ENCODE measurements at places on chromosomes 4 and X.

- no peak for DNase-seq
Measured at GRCh38 chr4:152157629-152158028, 378.3 kb downstream of the FBXW7 start.

DNA sequence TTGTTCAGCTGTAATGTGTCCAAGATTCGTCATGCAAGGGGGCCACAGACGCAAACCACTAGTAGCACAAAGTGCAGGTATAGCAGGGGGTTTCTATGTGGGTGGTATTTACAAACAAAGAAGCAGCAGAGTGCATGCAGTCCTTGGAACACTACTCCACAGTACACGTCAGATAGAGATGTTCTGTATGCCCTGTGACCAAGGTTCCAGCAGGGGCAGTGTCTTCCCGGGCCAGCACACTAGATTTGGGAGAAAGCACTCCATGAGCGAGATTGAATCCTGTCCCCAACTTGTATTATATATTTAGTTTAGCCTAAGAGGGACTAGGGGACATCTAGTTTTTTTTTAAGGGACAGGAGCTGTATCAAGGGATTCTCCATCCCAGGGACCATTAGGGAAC is 54.4 kb upstream of the ESX1 start:
- no peak for DNase-seq

GRCh38 chrX:139930916-139931645 is 1.8 kb downstream of the ATP11C start:
- peak; percentile 6 for DNase-seq

GRCh38 chr4:88058295-88058694 is 50.9 kb downstream of the PKD2 start:
- no peak for DNase-seq

DNA sequence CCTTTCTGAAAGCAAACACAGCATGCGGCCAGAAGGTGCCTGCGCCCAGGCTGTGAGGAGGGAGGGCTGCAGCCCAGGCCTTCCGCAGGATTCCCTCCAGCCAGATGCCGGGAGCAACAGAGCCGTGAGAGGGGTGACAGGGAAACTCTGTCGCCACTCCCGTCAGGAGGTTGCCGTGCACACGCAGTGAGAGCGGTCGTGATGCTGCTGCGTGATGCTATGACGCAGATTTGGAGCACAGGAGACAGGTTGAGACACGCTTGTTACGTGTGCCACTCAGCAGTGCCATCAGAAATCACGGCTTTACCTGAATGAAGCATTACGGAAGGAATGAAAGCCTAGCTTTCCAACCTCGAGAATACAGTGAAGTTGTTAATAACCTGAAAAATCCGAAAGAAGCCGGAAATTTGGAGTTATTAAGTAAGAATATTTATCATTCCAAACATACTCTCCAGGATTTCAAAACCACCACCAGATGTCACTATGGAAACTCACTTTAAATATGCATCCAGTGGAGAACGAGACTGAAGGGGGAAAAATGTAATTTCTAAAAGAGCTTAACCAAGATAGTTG is 54.4 kb downstream of the FAT1 start:
- peak; percentile 4 for DNase-seq

- DNase-seq: no peak
Measured at GRCh38 chrX:6225911-6226595, 2.6 kb downstream of the NLGN4X start.

- no peak for DNase-seq
Measured at GRCh38 chr4:2280531-2281300, 18.8 kb upstream of the MXD4 start.

- no peak for DNase-seq
Measured at GRCh38 chrX:131279617-131280016, 9.5 kb downstream of the IGSF1 start.

DNA sequence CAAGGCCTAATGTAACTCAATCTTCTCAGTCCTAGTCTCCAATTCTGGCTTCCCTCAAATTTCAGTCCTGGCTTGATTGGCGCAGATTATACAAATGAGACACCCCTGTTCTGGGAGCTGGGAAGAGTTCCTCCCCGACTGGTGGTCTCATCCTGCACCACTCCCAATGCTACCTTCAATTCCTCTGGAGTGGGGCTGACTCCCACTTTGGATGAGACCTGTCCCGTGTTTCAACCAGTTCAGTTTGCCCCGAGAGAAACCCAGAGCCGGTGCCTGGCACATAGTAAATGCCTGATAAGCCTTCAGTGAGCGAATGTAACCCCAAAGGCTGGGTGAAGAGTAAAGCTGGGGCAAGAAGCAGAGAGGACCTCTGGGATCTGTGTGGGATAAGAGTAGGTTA is 4.0 kb upstream of the SYP start:
- no peak for DNase-seq

GRCh38 chr4:7280926-7281690 is 88.8 kb downstream of the SORCS2 start:
- no peak for DNase-seq

DNA sequence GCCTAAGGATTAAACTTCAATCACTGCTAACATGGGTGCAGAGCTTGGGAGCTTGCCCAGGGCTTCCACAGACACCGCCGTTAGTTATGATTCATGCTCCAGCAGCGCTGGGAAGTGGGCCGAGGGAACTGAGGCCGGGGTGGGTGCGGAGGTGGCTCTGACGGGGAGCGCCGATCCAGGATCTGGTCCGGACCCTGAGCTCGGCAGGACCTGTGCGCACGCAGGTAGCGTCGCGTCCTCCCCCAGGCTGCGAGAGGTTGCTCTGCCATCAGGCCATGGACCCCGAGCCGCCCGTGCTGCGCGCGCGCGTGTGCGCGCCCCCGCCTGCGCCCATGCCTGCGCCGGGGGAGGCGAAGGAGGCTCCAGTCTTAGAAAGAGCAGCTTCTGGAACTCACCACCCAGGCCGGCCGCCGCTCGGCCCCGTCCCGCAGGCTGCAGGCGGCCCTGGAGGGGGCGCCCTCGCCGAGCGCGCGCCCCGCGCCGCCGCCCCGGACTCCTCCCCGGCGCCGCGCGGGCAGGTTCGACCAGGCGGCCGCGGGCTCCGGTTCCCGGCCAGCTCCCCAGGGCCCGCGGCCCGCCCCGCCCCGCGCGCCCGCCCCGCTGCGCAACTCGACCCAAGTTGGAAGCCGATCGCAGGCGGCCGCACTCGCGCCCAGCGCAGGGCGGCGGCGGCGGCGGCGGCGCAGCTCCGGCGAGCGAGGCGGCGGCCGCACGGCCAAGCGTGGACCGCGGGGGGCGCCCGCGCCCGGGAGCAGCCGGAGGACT is 732 bp upstream of the ADRA2C start:
- DNase-seq: peak; percentile 4

DNA sequence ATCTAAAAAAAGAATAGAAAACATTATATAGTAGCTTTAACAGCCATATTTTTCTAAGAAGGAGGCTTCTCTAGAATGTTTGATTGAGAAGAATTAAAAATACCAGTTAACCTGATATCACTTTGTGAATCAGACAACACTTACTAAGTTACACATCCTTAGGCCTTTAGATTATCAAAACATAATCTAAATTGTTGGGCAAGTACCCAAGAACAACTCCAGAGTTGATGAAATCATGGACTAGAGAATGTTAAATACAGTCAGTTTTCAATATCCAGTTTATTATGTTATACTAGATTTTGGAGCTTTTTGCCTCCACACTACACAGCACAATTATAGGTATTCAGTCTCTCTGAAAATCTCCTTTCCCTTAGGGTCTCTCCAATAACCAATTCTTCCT is 39.6 kb downstream of the ARL13A start:
- DNase-seq: no peak

DNA sequence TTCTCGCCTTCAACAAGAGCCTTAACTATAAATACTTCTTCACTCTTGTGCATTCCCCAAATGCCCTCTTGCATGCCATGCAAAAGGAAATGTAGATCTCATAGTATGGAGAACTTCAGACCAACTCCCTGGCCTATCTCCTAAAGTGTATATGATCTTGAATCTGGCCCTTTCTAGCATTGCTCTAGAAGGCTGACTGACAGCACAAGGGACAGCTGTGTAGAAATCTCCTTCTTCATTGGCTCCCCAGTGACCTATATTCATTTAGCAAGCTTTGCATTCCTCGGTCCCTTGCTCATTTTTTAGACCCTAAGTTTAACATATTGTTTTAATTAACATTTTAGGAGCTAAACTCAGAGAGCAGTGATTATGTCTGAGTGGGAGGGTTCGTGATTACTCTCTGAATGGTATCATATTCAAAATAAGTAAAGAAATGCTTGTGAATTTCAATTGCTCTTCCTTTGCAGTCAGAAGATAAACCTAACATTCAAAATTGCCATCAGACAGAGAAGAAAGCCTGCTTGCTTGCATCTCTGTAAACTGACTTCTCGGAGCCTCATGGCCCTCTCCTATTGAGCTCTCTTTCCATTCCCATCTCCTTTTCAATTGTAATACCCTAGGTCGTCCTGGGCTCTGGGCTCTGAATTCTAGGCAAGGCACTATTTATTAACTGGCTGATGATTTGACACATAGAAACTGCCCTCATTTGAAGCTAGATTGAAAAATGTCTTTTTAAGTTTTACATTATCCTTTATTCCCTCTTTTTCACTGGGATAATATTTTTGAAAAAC is 120.3 kb upstream of the PRKG2 start:
- DNase-seq: no peak

DNA sequence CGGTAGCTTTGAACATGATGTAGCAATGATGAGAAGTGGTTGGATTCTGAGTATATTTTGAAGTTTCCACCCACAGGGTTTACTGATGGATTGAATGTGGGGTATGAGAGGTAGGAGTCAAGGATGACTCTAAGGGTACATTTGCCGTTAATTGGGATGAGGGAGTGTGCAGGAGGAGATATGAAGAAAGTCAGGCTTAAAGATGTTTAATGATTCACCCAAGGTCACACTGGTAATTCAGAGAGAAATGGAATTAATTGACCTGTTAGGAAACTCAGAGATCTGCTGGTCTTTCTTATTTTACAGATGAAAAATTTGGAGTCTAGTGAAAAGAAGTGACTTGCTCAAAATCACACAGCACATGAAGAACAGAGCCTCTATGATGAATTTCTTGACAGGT is 390.7 kb downstream of the GBA3 start:
- DNase-seq: no peak

DNA sequence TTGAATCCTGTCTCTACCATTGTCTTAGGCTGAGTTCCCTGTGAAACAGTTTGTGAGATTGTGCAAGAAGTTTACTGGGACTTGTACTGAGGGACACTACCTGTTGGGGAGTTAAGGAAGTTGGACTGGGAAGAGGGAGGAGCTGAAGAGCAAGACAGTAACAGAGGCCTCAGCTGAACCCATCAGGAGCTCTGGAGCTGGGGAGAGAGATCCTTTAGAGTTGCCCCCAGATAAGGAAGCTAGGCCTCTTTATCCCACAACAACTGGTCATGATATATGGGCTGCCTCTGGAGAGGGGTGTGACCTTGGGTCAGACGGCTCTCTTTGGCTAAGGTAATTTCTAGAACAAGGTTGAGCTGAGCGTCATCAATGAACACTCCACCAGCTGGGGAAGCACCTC is 137.8 kb upstream of the SLC4A4 start:
- no peak for DNase-seq

DNA sequence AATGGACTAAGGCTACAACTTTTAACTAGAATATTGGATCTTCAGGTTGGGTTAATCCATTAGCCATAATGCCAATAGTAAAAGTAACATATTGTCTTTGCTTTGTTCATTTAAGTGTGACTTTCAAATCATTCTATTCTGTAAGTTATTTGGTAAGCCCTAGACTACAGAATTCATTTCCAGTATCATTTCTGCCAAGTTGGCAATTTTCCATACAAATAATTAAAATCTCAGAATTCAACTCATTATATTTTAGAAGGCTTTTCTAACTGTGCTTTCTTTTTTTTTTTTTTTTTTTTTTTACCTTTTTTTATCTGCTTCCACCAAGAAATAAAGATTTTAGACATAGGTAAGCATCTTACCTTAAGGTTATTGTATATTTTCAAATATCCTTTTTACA is 173.4 kb downstream of the DCTD start:
- DNase-seq: no peak

GRCh38 chr4:186104114-186104889 is at the start of gene FAM149A:
TSS of gene FAM149A (plus strand) at chr4:186104704.
- DNase-seq: no peak

- DNase-seq: peak; percentile 17
Measured at GRCh38 chr4:176376032-176376614, 56.4 kb downstream of the SPCS3 start.

- no peak for DNase-seq
Measured at GRCh38 chr4:10084651-10085358, 31.8 kb downstream of the WDR1 start.

GRCh38 chr4:152482211-152482610 is 53.7 kb downstream of the FBXW7 start:
- DNase-seq: no peak

DNA sequence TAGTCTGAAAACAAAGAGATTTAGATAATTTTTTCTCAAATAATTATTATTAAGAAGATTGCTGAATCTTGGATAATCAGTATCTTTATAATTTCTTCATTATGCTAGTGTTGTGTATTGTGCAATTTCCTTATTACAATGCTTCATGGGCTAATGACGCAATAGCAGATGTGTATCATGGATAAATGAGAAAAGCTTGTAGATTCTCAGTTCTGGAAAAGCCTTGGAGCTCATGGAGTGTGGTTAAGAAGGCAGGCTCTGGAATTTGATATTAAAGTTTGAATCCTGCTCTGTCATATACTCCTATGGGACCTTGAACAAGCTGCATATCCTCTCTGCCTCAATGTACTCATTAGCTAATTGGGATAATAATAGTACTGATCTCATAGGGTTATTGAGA is 18.9 kb upstream of the CXCL8 start:
- no peak for DNase-seq

DNA sequence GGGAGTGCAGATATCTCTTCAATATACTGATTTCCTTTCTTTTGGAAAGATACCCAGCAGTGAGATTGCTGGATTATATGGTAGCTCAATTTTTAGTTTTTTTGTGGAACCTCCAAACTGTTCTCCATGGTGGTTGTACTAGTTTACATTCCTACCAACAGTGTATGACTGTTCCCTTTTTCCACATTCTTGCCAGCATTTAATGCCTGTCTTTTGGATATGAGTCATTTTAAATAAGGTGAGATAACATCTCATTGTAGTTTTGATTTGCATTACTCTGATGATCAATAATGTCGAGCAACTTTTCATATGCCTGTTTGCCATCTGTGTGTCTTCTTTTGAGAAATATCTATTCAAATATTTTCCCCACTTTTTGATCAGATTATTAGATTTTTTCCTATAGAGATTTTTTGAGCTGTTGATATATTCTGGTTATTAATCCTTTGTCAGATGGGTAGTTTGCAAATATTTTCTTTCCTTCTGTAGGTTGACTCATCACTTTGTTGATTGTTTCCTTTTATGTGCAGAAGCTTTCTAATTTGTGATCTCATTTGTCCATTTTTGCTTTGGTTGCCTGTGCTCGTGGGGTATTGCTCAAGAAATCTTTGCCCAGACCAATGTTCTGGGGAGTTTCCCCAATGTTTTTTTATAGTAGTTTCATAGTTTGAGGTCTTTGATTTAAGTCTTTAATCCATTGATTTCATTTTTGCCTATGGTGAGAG is 552.7 kb downstream of the ZNF674 start:
- DNase-seq: no peak

DNA sequence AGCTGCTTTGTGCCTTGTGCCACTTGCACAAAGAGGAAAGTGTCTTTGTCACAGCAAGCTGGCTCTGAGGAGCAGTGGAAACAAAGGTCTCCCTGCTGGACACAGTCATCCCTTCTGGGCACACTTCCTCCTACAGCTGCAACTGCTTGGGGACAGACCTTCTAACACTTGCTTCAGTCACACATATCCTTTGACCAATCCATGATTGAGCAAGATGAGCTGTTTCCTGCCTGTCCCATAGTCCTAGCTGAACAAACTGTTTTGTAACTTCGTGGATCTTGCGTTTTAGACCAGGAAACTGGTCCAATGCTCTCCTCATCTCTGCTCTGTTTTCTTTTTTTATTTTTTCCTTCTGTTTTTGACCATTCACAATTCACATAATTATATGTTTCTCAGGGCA is 98.5 kb downstream of the RRAGB start:
- no peak for DNase-seq
